ENCODE measurements at places on chromosomes 1 and 21.
A peak's percentile ranks its signal among the peaks of the same experiment; 100 is the strongest.

- DNase-seq, result no peak
These were observed 15.7 kb upstream of the FOXO6 start for GRCh38 chr1:41345434-41346075.

- DNase-seq, result no peak
These were observed 32.8 kb downstream of the EPRS1 start for GRCh38 chr1:220013497-220013896.

- no peak for DNase-seq
These were observed 50.8 kb downstream of the PIK3R3 start for GRCh38 chr1:46081619-46082018.

GRCh38 chr1:112516141-112516540, 7.4 kb downstream of the WNT2B start:
- DNase-seq, result no peak

- no peak for DNase-seq
These were observed 81.4 kb upstream of the ETV3 start for GRCh38 chr1:157219600-157219999.

- DNase-seq, result no peak
These were observed 6.8 kb downstream of the PRXL2B start for GRCh38 chr1:2593251-2593878.

DNA sequence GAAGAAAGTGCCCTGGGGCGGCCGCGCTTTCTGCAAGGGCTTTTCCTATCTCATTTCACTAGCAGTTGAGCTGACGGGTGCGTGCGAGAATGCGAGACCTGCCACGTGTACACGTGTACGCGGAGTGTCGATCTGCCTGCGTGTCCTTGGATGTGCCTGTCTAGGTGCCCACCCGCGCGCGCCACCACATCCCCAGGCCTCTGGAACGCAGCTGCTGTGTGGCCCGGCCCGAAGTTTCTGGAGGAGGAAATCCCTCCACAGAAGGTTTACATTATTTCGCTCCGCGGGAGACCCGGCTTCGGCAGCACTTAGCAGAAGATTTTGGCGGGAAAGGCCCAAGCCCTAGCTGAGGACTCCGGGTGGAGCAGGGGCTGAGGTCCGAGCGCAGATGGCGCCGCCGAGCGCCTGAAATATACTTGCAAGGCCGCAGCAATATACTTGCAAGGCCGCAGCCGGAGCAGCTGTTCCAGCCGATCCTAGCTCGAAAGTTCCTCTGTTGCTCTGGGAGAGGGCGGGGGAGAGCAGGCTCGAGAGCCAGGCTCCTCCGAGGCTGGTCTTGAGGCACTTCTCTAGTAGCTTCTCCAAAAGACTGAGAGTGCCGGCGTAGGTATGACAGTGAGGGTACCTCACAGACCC, 3.9 kb downstream of the TBX15 start:
- DNase-seq, result no peak

- DNase-seq, result peak; percentile 47
These were observed 53.6 kb upstream of the SSX2IP start for GRCh38 chr1:84743896-84744295.

- no peak for DNase-seq
These were observed 21.3 kb upstream of the GNPAT start for GRCh38 chr1:231219422-231220401.

GRCh38 chr1:15322648-15323350, 75.8 kb downstream of the FHAD1 start:
- peak; percentile 46 for DNase-seq

DNA sequence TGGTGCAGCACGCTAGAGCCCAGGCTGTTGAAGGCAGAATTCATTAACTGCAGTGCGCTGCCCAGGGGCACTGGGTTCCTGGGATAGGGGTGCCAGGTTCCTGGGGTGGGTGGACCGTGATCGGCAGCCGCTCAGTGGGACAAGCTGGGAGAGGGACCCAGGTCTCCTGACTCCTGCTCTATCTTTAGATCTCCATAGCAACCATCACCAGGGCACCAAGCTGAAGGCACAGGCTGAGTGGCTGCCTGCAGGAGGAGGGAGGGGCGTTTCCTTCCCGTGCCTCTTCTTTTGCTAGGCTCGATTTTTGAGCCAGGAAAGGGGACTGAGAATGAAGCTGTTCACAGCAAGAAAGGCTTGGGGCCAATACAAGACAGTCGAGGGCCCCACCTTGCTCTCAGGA, 20.9 kb upstream of the CDCP2 start:
- DNase-seq, result no peak

- DNase-seq, result no peak
These were observed 63.1 kb upstream of the SLC2A1 start for GRCh38 chr1:43021547-43022474.

GRCh38 chr1:31798433-31799195, 17.2 kb downstream of the SPOCD1 start:
- peak; percentile 38 for DNase-seq

GRCh38 chr21:26948194-26948593, 18.7 kb downstream of the ADAMTS5 start:
- DNase-seq, result no peak

- no peak for DNase-seq
These were observed 13.6 kb upstream of the LRRC3 start for GRCh38 chr21:44441581-44442265.

DNA sequence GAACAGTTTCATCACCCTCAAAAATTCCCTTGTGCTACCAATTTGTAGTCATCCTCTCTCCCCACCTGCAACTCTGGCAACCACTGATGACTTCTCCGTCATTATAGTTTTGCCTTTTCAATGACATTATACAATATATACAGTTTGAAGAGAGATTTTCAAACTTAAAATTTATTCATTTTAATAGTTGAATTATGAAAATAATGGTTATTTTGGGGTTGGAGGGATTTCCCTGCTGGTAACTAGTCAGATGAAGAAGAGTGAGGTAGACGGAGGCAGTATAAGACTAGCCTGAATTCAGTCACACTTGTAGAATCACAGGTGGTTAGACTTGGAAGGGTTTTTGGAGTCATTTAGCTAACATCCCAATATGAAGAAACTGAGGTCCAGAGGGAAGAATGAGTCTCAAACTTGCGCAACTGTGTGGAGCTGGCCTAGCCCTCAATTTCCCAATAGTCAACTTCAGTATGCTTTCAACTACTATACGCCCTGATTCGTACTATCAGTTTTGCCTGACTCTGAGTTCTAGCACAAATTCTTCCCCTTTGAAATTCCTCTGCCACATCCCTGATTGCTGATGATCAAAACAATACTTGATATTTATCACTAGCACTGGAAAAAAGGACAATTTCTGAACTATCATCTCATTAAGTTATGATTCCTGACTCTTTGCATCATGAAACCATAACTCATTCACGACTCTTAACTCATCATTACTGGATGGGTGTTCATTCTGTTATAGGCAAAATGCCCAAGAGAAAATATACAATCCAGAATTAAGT, 54.2 kb downstream of the VANGL2 start:
- no peak for DNase-seq

DNA sequence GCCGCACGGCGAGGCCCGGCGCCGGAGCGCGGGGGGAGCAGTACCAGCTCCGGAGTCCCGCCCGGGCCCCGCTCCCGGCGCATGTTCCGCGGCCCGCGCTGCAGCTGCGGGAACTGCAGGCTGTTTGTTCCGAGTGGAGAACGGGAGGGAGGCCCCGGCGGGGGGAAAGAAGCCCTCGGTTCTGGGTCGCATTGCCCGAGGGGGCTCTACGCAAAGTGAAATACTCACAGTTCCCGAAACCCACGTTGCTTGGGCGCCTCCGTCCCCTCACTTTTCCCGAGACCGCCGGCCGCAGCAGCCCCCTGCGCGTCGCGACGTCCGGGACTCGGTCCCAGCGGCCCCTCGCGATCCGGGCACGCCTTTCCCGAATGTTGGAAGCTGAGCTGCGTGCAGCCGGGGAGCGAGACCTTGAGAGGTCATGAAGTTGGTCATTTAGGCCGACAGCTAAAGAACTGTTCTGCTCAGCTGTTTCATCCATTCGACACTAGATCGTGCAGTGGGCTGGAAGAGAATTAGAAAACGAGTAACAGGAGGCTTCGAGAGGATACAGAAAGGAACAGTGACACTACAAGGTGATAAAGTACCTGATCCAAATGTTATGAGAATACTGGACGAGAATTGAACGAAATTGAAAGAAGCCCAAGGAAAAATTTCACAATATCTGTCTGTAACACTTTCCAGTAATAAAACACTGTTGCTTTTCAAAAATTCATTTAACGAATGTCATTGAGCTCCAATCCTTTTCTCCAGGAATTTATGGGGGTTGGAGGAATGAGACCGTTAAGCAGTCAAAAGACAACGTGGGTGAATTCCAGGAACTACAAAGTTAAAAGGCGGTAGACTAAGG, 657 bp upstream of the LIN9 start:
- DNase-seq, result peak; percentile 72

DNA sequence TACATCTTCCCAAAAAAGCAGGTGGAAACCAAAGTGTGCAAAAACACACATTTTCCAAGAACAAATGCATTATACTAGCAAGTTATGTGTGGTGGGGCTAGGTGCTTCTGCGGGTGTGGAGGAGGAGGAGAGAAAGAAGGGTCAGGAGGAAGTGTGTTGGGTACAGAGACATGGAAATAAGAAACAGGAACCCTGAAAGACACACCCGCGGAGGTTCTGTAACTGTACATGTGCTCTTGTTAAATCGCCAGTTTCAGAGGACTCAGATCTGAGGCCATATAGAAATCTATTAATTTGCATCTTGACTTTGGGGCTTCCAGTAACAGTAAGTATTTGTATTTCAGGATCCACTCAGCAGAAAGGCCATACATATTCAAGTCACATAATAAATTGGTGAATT, 30.9 kb downstream of the ERG start:
- no peak for DNase-seq

GRCh38 chr1:15258833-15259621, 12.0 kb downstream of the FHAD1 start:
- no peak for DNase-seq

DNA sequence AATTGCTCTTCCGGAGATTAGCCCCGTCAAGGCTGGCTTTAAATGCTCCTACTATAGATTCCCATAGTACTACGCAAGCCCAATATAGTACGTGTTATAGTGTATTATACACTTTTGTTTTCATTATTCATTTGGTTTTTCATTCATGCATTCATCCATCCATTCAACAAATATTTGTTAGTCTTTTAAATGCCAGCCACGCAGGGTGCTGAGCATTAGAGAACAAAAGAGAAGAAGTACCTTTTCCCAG, 513 bp upstream of the RAB3GAP2 start:
- DNase-seq, result peak; percentile 84

GRCh38 chr1:187641907-187642306, 813.2 kb downstream of the PLA2G4A start:
- no peak for DNase-seq

- DNase-seq, result no peak
These were observed 646.3 kb downstream of the KIF26B start for GRCh38 chr1:245800901-245801605.

- peak; percentile 31 for DNase-seq
These were observed 7.5 kb downstream of the TAF1A start for GRCh38 chr1:222582099-222582774.

GRCh38 chr21:36089946-36090345, 20.1 kb downstream of the CBR1 start:
- no peak for DNase-seq

GRCh38 chr1:153365696-153366095, 8.0 kb downstream of the S100A9 start:
- DNase-seq, result no peak

GRCh38 chr1:228838717-228839500, 103.6 kb downstream of the RHOU start:
- peak; percentile 33 for DNase-seq

DNA sequence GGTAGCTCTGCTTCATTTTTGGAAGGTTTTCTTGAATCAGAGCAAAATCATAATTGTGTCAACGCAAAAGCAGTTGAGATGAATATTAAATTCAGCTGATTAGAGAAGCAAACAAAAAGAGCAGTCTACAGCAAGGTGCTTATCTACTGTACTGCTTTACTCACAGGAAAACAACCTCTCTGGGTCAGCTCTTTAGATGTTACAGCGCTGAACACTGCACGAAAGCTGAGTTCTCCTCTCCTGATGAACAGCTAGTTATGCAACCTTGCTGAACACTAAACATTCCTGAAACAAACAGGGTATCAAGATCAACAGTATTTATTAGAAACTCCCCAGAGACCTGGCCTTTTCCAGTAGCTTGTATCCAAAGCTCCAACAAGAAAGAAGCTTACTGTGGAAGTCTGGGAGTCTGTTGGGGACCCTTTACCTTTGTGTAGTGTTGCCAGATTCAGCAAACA, 41.3 kb downstream of the TBCE start:
- DNase-seq, result no peak

DNA sequence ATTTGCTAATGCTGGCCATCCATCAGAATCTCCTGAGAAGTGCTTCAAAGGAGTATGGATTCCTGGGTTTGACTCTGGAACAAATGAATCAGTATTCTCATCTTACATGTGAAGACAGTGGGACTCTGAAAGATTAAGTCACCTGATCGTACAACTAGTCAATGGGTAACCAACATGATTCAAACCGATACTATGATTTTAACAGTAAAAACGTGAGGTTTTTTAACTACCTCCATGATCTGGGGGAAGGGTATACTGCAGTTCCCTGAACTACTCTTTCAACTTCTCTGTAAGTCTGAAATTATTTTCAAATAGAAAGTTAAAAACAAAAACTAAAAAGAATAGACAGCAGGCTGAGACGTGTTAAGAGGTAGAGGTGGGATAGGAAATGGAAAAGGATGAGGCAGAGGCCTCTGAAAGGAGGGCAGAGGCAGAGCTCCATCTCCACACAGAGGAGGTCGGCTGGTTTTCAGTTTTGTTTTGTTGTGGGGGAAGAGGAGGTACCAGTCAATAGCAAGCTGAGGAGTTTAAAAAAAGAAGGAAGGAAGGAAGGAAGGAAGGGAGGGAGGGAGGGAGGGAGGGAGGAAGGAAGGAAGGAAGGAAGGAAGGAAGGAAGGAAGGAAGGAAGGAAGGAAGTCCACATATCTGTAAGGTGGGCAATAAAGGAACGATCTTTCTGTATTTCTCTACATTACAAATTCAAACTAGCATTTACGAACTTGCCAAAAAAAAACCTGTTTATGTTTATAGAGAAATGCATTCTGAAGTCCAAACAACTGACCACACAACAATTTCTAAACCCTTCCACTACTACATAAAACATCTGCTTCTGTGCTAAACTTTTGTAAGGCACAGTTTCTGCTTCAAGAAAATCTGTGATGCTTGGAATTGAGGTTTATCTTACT, 213.1 kb downstream of the RERE start:
- DNase-seq, result no peak

GRCh38 chr21:39715804-39716397, 29.1 kb upstream of the IGSF5 start:
- peak; percentile 73 for DNase-seq

DNA sequence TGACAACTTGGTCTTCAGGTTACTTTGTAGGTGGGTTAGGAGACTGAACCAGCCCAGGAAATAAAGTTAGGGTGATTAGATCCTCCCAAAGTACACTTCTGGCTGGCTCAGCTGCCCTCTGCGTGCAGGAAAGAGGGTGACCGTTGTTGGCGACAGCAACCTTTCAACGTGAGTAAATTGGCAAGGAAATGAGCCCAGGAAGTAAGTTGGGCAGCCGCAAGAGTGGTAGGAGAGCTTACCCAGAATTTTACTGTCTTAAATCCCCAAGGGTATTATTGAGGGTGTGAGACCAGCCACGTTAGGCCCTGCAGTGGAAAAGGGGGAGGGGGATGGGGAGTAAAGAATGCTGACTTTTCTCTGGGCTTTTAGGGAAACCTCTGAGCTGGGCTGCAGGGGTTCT, 1.6 kb downstream of the TENT5C start:
- DNase-seq, result peak; percentile 4

GRCh38 chr1:84930831-84931230, 37.8 kb upstream of the LPAR3 start:
- DNase-seq, result no peak
